Epithelial cell of alveolus of lung (primary cell): ENCODE measurements at places on chromosomes 13 and 19. TPM values are rescaled to one million over a fixed set of nuclear protein-coding genes. Genes with fewer than 3 reads are reported as not detected.

Gene ITGBL1
- total RNA-seq = 10.8 and 31.5 TPM in 2 replicates

Gene LSR
- total RNA-seq = 1.4 and 7.4 TPM in 2 replicates

Gene FBXO27
- 2.1 and 3.4 TPM in 2 replicates for total RNA-seq

Gene NANOS3
- total RNA-seq = not detected in 2 replicates

Gene CEACAM3
- total RNA-seq = not detected in 2 replicates
